ENCODE measurements at places on chromosomes 13 and 19. TPM values are rescaled to one million over a fixed set of nuclear protein-coding genes. Genes with fewer than 3 reads are reported as not detected.

Gene CEACAM7
- not detected for total RNA-seq

Gene MAMSTR
- total RNA-seq: 0.22 TPM

Gene ZNF91
- 15.8 TPM for total RNA-seq

Gene SYNGR4
- total RNA-seq: not detected

Gene FFAR3
- total RNA-seq: not detected

Gene C19orf18
- not detected for total RNA-seq

Gene SLC27A5
- 14.7 TPM for total RNA-seq

Gene LYPD3
- total RNA-seq: 3.1 TPM

Gene SNRNP70
- total RNA-seq: 199 TPM

Gene MAST1
- total RNA-seq: 1.0 TPM

Gene UNC13A
- 0.15 TPM for total RNA-seq

DNA sequence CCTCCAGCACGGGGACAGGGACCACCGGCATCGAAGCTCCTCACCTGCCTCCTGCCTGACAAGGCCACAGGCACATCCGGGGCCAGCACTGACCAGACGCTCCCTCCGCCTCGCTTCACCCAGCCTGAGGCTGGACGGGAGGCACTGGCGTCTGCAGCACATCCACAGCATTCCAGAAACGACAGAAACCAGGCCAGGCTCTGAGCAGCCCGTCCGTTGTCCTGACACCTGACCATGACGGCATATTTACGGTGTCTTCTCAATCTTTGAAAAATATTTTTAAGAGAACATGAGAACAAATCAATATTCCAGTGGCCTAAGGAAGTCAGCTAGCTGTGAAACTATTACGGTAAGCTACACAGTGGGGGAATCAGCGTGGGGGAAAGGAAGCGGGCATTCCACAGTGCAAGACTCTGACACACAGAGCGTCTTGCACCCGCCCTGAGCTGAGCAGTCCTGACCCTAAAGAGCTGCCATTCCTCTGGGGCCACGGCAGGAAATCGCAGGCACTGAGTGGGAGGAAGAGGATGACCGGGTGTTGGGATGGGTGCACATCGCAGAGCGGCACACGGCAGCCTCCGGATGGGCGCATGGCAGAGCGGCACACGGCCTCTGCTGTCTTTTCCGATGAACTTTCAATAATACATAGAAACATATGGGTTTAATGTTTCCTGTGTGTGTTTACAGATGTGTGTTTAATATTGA, 26.8 kb downstream of the RASA3 start:
- no peak for DNase-seq

DNA sequence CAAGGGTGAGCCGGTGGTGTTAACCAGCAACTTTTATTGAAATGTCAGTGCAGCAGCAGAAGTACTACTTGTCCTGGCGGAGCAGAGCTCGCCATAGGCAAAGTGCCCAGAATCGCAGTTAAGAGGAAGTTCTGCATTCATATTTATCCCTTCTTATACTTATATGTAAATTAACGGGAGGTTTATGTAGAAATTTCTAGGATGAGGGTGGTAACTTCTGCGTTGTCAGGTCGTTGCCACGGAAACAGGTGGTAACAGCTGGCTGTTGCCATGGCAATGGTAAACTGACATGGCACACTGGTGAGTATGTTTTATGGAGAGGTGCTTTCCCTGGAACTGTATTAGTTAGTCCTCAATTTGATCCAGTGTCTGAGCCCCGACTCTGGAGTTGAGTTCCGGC, 2494.9 kb upstream of the PCDH20 start:
- DNase-seq: no peak

DNA sequence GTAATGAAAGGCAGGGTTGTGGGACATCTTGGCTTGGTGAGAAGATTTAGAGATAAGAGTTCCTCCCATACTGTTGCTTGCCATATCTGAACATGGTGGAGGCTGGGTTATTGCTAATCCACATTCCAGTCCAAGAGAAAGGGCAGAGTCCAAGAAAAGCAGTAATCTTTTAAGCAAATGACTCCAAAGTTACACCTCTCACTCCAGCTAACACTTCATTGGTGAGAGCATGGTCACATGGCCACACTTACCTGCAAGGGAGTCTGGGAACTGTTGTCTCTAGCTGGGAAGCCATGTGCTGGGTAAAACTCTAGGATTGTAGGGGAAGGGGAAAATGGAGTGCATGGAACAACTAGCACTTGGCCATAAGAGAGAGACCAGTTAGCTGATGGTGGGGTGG, 5.6 kb downstream of the C19orf81 start:
- DNase-seq: no peak

GRCh38 chr13:39930060-39930459, 274.6 kb downstream of the COG6 start:
- no peak for DNase-seq

GRCh38 chr13:79581870-79582315, 100.9 kb downstream of the NDFIP2 start:
- peak; percentile 84 for DNase-seq

GRCh38 chr13:93345770-93346169, 119.2 kb downstream of the GPC6 start:
- no peak for DNase-seq

DNA sequence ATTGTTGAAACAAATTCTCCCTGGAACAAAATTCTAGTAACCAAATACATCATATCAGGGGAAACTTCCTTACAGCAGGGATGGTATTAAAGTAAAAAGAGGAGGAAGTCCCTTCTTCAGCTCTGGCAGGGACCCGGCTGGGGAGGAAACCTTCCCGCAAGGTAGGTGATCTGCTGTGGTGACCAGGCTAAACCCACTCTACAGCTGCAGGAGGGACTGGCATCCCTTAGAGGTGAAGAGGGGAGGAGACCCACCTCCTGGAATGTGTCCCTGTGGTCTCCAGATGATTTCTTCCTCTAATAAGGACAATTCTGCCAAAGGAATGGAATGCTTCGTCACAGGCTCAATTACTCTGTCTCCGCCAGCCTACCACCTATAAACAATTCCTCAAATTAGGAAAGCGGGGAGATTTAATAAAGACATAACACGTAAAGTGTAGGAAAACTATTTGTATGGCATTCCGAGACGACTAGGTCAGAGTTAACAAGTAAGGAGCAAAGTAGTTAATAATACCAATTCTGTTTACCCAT, 637 bp upstream of the PDS5B start:
- DNase-seq: no peak

DNA sequence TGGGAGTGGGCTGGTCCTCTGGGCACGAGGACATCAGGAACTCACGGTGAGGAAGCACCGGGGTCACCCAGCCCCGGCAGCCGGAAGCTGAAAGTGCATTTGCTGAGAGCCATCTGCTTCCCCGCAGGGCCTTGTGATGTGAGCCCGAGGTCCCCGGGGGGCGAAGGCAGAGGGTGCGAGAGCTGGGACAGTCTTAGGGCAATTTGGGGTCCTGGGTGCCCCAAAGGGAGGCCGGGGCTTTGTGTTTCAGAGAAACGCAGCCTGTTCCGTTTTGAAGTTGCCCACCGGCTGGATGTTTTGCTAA, 4.8 kb downstream of the F2RL3 start:
- no peak for DNase-seq

DNA sequence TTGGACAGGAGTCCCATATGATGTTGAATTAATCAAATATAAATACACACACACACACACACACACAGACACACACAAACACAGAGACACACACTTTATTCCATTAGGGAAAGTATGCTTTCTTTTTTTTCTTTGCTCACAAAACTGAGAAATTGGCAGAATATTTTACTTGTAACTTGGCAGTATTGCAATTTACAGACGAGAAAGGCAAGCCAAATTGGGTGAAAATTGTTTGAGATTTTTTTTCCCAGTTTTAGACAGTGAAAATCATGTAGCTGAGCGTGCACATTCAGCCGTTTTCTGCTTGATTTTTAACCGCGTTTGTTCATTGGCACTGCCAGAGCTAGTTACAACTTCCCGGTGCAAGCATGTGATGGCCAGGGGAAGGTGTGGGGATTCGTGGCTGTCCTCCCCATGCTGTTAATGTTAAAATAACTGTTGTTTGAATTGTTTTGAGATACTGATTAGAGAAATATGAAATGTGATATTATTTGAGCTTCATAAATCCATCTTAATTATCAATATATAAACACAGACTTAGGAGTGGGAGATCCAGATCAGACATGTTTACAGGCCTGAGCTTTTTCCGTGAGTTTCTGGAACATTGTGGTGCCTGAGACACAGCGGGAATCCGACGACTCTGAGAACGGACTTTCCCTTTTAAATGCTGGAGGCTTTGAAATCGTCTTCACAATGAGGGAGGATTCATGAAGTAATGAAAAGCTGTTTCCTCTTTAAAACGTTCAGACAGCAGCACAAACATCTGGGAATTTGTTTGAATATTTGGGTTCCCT, 125.5 kb downstream of the KCNRG start:
- DNase-seq: no peak

GRCh38 chr13:38636073-38636472, 50.8 kb upstream of the FREM2 start:
- DNase-seq: no peak

GRCh38 chr13:22629374-22629773, 551.4 kb upstream of the SGCG start:
- DNase-seq: no peak

DNA sequence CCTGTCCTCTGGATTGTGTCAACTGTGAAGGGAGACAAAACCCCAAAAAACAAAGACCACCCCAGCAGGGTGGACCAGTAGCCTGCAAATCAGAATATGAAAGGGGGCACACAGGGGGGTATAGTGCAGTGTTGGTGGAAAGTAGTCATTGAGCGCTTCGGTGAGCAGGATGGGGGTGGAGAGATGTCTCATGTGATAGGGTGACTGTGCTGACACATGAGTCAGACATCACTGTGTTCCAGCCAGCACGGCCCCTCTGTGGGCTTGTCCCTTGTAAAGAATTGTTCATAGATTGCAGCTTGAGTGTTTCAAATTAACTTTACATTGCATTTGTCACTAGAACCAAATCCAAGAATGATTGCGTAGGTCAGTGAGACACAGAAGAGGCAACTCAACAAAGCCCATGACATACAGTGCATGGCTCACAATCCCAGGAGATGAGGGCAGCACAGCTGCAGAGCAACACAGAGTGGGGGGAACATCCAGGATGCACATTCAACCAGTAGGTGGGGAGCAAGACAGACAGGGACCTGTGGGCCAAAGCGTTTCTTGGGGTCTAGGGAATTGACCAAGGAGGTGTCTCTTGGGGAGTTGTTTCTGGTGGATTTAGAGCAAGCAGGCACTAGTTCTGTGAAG, 7.5 kb downstream of the ZNF440 start:
- no peak for DNase-seq

GRCh38 chr13:96052656-96053002, 572 bp downstream of the UGGT2 start:
- DNase-seq: peak; percentile 69

- no peak for DNase-seq
These were observed 16.7 kb upstream of the MBNL2 start for GRCh38 chr13:97205465-97205864.

DNA sequence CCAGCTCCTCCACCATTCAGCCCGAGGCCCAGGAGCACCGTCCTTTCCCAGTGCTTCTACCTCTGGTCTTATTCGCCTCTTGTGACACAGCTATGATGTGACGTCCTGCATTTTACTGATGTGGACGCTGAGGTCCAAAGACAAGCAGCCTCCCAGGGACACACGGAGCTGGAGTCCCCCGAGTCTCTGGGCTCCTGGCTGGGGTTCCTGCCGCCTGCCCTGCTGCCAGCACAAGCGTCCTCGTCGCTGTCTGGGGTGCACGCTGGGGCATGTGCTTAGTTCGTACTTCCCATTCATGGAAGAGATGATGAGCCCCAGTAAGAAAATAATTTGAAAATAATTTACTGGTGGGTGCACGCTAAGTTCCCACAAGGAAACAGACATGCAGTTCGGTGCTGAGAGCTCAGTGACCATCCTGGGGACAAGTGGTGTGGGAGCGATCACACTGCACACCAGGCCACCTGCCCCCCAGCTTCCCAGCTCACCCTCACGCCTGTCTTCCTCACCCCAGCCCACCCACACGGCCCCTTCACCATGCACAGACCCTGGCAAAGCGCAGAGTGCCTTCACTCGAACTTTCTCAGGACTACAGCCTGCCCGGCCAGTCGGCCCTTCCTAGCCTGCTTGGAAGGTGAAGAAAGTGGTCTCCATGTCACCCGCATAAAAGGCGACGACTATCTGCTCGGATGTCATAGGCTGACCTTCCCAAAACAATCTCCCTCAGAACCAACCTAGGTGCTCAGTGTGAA, 14.2 kb upstream of the CFAP97D2 start:
- no peak for DNase-seq

DNA sequence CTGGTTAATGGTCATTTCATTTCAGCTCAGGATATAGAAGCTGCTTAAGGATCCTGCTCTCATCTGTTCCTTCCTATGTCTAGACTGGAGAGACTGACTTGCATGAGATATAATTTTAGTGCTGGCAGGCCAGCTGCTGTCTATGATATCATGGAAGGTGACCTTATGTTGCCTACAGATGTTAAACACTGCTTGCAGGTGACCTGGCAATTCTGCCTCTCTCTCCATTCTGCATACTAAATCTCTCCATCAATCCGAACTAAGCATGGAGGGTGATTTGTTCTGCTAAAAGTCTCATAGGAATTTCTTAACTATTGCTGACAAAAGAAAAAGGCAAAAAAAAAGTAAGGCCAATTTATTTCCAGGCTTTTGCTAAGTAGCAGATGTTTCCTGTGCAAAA, 81.0 kb downstream of the CCNA1 start:
- DNase-seq: no peak

GRCh38 chr13:91112201-91112923, 235.1 kb upstream of the MIR17HG start:
- no peak for DNase-seq

Measured in MCF 10A (cell line).